ENCODE measurements at places on chromosomes 6 and 20. TPM values are rescaled to one million over a fixed set of nuclear protein-coding genes. Genes with fewer than 3 reads are reported as not detected.

DNA sequence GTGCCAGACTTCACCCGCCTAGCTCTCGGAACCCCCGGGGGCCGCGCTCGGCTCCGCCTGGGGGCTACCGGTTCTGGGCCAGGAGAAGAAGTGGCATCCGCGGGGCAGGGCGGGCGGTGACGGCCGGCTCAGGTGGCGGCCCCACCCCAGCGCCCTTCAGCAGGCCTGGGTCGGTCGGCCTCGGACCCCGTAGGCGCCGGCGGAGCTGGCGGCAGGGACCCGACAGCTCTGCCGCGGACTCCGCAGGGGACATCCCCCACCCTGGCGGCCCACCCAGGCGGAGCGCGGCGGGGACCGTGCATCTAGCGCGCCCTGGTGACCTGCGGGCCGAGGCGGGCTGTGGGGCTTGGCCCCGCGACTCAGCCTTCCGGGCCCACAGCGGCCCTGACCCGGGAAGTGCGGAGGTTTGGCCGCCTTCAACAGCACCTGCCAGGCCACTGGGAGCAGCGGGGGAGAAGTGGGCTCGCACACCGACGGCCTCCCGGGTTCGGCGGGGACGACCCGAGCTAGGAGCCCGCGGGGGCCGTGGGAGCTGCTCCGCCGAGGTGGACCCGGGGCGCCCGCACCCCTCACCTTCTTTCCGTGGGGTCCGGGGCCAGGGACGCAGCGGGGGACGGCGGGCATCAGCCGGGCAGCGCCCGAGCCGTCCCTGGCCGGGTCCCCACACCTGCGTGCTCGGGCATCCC is 87.1 kb downstream of the TMEM242 start:
- no peaks in the 10 kb centered on the region for H3K4me1 ChIP-seq
- peak overlapping the region; percentile 41 for H3K4me3 ChIP-seq
- H3K36me3 ChIP-seq: no peaks in the 10 kb centered on the region

DNA sequence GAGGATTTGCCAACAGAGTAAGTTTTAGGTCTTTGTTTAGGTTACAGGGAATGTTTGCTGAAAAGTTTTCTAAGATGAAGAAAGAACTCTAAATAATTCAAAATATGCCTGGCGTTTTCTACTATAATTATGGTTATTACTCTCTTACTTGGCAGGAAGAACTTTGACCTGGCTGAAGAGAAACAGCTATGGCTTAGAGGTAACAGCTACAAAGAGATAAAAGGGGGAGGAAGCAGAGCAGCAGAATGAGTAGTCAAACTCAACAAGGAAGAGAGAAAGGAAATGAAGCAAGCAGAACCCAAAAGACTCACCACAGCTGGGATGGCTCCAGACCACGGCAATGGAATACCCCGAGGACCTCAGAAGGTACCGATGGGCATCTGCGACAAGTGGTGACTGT is 95.6 kb downstream of the KIF16B start:
- no peak overlapping the region for H3K27ac ChIP-seq
- no peaks in the 10 kb centered on the region for H3K27me3 ChIP-seq
- no peaks in the 10 kb centered on the region for H3K4me1 ChIP-seq
- no peak overlapping the region for H3K4me3 ChIP-seq

GRCh38 chr6:86148586-86148985 is 505.9 kb upstream of the SYNCRIP start:
- H3K27ac ChIP-seq: no peak overlapping the region
- H3K27me3 ChIP-seq: no peaks in the 10 kb centered on the region
- no peaks in the 10 kb centered on the region for H3K4me1 ChIP-seq
- DNase-seq: no peak
- H3K4me3 ChIP-seq: no peak overlapping the region

- no peaks in the 10 kb centered on the region for H3K27me3 ChIP-seq
- H3K27ac ChIP-seq: no peak overlapping the region
- no peaks in the 10 kb centered on the region for H3K4me1 ChIP-seq
- no peaks in the 10 kb centered on the region for H3K36me3 ChIP-seq
- DNase-seq: no peak
- no peak overlapping the region for H3K4me3 ChIP-seq
Measured at GRCh38 chr6:86595641-86596040, 341.7 kb upstream of the HTR1E start.

- H3K27ac ChIP-seq: no peak overlapping the region
- no peaks in the 10 kb centered on the region for H3K36me3 ChIP-seq
- DNase-seq: no peak
- H3K27me3 ChIP-seq: no peaks in the 10 kb centered on the region
- peaks cover 13% of the 10 kb centered on the region for H3K4me1 ChIP-seq
Measured at GRCh38 chr20:34629342-34629741, 47.5 kb downstream of the PIGU start.

DNA sequence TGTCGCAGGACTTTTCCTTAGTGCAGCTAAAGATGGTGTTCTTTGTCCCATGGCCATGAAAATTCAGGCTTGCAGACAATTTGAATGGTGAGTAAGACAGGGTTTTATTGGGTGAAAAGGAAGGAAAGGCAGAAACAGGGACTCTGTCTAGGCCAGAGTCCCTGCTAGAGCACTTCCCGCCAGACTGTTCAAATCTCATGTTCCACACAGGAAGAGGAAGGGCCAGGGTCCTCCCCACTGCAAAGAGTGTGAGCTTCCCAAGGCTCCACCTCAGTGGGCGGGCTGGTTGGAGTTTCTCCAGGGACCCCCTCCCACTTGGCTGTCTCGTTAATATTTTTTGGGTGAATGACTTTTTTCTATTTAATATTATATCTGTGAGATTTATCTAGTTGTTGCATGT is 29.0 kb downstream of the COL19A1 start:
- no peaks in the 10 kb centered on the region for H3K4me1 ChIP-seq
- DNase-seq: no peak
- no peaks in the 10 kb centered on the region for H3K36me3 ChIP-seq
- no peak overlapping the region for H3K27ac ChIP-seq

DNA sequence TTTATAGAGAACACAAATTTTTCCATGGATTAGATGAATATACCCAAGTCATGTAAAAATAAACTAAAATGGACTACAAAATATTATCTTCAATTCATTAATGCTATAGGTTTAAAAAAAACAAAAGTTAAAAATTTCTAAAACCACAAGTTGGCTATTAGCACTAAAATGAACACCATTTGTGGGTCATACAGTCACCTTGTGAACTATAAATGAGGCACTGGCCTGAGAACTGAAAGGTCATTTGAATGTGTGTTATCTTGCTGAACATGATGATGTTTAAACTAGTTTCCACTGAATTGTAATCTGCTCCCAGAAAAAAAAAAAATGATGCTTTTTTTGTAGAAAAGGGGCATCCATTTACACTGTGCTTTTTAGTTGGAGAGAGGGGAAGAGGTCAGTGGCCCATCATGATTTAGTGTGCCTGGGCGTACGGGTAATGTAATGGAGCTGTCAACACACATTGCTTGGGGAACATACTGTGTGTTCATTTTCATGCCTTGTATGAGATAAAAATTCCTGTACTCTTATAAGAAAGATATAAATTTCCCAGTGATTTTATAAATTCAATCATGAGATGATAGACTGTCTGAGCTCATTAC is 96.6 kb upstream of the FKBP1C start:
- H3K4me3 ChIP-seq: no peak overlapping the region
- no peaks in the 10 kb centered on the region for H3K4me1 ChIP-seq
- no peaks in the 10 kb centered on the region for H3K27me3 ChIP-seq
- DNase-seq: no peak
- no peak overlapping the region for H3K27ac ChIP-seq
- no peaks in the 10 kb centered on the region for H3K36me3 ChIP-seq

- no peaks in the 10 kb centered on the region for H3K27me3 ChIP-seq
- no peaks in the 10 kb centered on the region for H3K4me1 ChIP-seq
- no peak overlapping the region for H3K4me3 ChIP-seq
- H3K36me3 ChIP-seq: no peaks in the 10 kb centered on the region
Measured at GRCh38 chr20:34985461-34986310, 30.0 kb downstream of the MYH7B start.

- no peaks in the 10 kb centered on the region for H3K27me3 ChIP-seq
- no peak for DNase-seq
- no peak overlapping the region for H3K4me3 ChIP-seq
- no peak overlapping the region for H3K27ac ChIP-seq
- H3K4me1 ChIP-seq: no peaks in the 10 kb centered on the region
Measured at GRCh38 chr6:11423072-11423471, 114.5 kb upstream of the TMEM170B start.

DNA sequence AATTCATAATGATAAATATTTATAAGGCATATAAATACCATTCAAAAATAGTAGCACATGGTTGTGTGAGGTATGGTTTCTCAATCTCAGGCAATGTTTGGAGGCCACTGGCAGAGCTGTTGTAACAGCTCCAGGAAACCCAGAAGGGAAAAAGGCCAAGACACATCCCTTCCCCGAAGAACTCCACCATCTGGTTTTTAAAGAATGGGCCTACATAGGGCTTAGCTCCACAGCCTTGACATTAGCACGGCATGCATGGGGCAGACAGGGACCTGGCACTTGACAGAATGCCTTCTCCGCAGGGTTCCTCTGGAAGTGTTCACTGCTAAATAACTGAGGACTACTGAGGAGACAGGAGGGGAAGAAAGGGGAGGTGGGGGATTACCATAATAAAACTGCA is 16.1 kb upstream of the FOXO3 start:
- H3K27ac ChIP-seq: no peak overlapping the region
- H3K4me3 ChIP-seq: no peak overlapping the region
- no peaks in the 10 kb centered on the region for H3K27me3 ChIP-seq
- H3K4me1 ChIP-seq: no peaks in the 10 kb centered on the region
- H3K36me3 ChIP-seq: no peaks in the 10 kb centered on the region

DNA sequence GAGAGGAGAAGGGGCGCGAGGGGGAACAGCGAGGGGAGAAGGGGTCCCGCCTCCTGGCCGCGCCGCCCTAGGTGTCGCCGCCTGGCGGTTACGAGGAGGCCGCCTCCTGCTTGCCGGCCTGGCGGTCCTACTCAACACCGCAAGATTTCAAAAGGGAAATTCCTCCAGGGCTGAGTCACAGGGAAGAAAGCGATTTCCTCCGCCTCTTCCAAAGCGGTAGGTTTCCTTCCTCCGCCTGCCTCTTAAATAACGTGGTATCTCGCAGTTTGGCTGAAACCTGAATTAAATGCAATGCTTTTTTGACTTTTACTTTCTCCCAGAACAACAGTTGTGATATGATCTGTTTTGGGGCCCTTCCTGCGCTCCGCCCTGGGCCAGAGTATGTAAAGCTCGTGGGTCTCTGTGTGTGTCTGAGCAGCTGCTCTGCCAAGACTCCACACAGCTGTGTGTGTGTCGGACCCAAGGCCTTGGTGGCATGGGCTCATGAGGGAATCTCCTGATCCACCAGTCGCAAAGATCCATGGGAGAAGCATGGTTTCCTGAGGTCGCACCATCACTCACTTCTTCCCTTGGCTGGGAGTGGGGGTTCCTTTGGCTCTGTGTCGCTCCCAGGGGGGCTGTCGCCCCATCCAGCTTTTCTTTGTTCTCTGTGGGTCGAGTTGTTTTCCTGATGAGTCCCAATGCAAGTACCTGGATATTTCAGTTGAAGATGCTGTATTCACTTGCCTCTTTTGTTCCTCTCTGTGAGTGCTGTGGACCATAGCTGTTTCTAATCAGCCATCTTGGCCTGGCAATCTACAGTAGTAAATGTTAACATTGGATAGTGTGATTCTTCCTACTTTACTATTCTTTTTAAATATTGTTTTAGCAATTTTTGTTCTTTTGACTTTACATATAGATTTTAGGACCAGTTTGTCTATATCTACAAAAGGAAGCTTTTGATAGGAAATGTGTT is 31.6 kb upstream of the NOTCH4 start:
- peak; percentile 63 for DNase-seq
- peak overlapping the region; percentile 47 for H3K4me3 ChIP-seq
- H3K27ac ChIP-seq: peak overlapping the region; percentile 98
- H3K36me3 ChIP-seq: no peaks in the 10 kb centered on the region

- no peaks in the 10 kb centered on the region for H3K36me3 ChIP-seq
- H3K4me3 ChIP-seq: no peak overlapping the region
Measured at GRCh38 chr6:145729887-145730286, 5.4 kb downstream of the EPM2A start.

GRCh38 chr20:48785801-48786200 is 42.0 kb downstream of the PREX1 start:
- no peak overlapping the region for H3K4me3 ChIP-seq
- H3K27me3 ChIP-seq: no peaks in the 10 kb centered on the region

DNA sequence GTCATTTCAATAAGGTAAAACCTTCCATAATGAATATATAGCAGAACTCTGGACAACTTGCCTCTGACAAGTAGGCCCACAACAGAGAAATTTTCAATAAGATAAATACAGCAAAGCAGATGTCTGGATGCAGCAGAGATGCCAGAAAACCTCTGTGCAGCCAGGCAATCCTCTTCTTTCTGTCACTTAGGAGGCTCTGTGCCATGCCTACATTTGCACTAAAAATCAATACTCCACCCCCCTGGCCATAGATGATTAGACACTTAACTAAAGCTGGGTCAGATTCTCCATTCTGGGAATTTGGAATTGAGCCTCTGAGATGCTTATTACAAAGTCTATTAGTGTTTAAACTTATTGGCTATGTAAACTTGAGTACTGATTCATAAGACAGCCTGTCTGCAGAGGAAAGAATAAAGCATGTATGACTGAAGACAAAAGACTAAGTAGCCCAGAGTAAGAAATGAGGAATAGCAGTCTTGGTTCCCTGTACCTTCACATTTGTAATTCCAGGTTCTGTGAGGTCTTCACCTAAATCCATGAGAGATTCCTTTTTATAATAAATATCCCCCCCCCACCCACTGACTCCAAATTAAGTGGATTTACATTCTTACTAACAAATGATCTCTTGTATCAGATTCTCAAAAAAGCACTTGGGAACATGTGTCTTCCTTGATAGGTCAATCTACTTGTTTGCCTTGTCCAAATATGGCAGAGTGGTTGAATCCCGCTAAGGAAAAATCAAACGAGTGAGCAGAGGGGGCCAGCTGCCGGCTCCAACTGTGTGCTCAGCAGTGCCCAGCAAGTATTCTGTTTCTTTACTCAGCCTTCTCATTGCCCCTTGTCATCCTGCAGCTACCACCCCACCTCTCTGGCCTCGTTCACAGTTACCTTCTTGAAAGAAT is 20.4 kb downstream of the MAN1A1 start:
- H3K27me3 ChIP-seq: 0 out of 2 replicates have a peak, but pooled peaks cover 3% of the 10 kb centered on the region
- no peak overlapping the region for H3K27ac ChIP-seq
- DNase-seq: no peak
- H3K4me3 ChIP-seq: no peak overlapping the region
- H3K36me3 ChIP-seq: no peaks in the 10 kb centered on the region

SLC22A1 gene
- 0.98 TPM for total RNA-seq

RFX6 gene
- not detected for total RNA-seq

PAX1 gene
- total RNA-seq: not detected

HNF4A gene
- 0.28 TPM for total RNA-seq

SLC2A10 gene
- 1.6 TPM for total RNA-seq

FOXP4 gene
- total RNA-seq: 30.4 TPM

Data from Panc1 (cell line).